ENCODE measurements at places on chromosomes 5 and 9. TPM values are rescaled to one million over a fixed set of nuclear protein-coding genes. Genes with fewer than 3 reads are reported as not detected.

Gene MELK
- 66.1 TPM for total RNA-seq

Gene IFNA7
- total RNA-seq, result not detected

Gene PSD2
- not detected for total RNA-seq

Gene RNF183
- total RNA-seq, result 0.37 TPM

DNA sequence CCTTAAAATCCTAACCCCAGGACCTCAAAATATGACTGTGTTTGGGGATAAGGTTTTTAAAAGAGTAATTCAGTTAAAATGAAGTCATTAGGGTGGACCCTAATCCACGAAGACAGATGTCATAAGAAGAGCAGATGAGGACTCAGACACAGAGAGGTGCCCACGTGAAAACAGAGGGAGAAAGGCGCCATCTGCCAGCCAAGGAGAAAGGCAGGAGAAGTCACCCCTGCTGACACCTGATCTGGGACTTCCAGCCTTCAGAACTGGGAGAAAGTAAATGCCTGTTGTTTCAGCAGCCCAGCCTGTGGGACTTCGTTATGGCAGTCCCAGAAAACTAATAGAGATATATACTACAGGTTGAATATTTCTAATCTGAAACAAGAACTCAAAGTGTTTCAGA is 67.4 kb downstream of the ROR2 start:
- peak; percentile 13 for DNase-seq

DNA sequence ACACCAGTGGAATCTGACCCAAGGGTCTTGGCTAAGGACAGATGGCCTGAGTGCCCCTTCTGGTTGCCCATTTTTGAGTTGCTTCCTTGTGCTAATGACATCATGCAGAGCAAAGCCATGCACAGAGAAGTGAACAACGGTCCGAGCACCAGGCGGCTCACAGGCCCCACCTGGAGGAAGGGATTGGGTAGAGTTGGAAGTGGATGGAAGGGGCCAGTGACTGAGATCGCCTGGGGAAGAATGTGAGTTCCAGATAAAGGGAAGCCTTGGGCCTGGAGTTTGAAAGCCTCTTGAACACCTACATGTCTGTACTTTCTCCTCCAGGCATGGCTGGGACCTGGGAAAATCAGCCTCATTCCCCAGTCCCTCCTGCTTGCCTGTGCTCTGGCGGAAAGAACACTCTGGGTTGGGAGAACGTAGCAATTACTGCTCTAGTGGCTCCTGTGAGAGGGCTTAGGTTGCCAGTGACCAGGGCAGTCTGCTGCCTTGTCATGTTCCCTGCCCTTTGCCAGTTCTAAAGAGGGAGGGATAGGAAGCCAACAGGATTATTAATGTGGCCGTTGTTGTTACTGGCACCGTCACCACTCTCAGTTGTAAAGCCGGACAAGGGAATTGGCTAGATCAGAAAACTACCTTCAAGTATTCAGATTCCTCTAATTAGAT is 62.5 kb upstream of the PTPN3 start:
- DNase-seq, result no peak

DNA sequence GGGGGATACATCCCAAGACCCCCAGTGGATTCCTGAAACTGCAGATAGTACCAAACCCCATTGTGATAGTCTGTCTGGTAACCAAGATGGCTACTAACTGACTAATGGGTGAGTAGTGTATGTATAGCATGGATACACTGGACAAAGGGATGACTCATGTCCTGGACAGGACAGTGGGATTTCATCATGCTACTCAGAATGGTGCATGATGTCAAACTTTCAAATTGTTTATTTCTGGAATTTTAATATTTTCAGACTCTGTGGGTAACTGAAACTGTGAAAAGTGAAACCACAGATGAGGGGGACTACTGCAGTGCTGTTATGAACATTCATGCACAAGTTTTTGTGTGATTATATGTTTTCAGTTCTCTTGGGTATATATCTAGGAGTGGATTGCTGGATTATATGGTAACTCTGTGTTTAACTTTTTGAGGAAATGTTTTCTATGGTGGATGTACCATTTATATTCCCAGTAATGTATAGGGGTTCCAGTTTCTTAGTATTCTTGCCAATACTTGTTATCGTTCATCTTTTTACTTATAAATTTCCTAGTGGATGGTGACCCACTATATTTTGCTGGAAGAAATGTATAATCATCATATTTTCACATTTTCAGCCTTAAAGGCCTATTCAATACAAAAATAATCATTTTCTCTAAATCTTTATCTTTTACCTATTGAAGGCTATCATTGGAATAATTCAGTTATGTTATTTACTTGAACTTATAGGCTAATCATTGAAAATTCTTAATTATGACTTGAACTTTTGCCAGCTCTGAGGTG is 140.9 kb downstream of the NR3C1 start:
- no peak for DNase-seq

GRCh38 chr9:95459851-95460517 is 56.8 kb downstream of the PTCH1 start:
- no peak for DNase-seq

DNA sequence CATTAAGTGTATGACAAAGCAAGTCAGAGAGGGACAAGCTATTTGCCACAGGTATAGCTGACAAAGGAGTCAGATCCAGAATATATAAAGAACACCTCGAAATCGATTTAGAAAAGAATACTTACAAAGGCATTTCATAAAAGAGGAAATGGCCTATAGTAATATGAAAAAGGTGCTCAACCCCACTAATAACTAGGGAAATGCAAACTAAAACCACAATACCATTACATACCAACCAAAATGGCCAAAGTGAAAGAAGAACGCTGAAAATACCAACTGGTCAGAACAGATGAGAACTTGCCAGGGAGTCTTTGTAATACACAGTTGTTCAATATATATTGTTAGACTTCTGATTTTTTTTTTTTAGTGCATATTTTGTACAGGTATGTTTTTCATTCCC is 152.9 kb downstream of the CDC42SE2 start:
- no peak for DNase-seq

- DNase-seq, result no peak
Observed at GRCh38 chr5:2888520-2889060, 137.1 kb upstream of the IRX2 start.

DNA sequence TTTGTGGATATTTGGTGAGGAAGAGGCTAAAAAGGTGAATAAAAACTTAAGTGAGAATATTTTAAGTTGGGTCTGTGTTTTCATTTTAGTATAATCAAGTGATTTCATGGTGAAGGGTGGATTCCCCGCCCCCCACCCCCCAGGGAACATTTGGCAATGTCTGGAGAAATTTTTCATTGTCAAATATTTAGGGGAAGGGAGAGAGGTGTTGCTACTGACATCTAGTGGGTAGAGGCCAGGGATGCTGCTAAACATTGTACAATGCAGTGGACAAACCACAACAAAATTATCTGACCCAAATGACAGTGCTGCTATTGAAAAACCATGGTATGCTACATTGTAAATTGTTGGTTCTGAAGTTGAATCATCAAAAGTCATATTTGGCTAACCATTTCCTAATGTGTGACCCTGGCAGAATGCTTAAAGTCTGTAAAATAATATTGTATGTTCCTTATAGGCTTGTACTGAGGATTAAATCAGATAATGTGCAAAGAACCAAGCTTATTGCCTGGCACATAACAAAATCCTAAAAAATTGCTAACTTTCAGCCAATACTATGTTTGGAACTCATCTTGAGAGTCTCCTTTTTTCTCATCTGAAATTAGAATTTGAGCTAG is 5.6 kb downstream of the C5orf24 start:
- no peak for DNase-seq

DNA sequence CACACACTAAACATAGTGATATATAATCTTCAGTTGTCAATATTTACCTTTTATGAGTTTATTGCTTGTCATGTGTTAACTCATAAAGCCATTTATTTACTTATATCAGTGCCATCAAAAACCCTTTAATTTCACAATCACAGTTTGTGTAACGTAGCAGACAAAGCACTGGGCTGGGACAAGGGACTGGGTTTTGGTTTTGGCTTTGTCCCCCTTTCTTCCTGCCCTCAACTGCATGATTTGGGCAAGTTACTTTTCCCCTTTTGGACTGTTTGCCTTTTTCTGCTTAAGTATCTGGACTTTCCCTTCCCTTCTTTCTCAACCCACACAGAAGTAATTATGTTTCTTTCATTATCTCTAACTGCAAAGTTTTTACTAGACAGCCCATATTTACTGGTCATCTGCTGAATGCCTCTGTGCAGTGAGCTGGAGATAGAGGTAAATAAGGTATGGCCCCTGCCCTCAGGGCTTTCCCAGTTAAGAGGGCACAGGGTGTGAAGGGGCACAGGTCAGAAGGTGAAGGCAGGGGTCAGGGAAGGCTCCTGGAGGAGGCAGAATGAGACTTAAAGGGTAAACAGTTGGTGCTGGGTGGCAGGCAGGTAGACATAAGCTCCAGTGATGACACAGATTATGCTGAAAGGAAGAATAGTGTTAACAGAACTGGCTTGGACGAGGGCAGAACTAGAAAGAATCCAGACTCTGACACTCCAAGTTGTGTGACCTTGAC is 14.8 kb upstream of the NR3C1 start:
- no peak for DNase-seq

- DNase-seq, result no peak
Observed at GRCh38 chr5:132069561-132069960, 4.0 kb upstream of the CSF2 start.

DNA sequence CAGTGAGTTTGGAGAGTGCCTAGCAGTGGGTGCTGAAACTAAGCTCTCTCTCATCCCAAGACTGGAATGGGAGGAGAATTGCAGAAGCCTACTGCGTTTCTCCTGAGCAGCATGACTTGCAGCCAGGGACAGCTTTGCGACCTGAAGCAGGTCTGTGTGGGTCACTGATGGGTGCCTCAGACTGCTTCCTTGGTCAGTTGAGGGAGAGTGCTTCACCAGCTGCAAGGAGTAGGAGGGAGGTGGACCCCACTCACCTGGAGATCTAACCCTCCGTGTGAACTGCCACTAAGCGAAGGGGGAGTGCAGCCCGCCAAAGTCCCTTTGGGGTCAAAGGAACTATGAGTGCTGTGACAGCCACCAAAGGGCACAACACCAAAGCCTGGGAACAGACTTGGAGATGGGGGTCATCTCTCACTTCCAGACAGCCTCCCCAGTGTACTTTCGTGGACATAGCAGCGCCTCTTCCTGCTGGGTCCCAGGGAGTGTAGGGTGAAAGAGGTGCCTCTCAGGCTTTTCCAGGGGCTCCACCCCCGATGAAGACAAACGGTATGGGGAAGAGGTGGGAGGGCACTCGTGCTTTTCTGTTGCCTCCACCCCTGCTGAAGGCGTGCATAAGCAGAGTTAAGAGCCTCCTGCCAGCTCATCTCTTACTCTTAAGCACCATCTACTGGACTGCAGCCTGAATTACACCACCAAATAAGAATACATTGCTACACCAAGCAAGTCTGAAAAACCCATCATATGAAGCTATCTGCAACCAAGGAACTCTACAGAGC is 34.3 kb upstream of the MACIR start:
- peak; percentile 51 for DNase-seq

DNA sequence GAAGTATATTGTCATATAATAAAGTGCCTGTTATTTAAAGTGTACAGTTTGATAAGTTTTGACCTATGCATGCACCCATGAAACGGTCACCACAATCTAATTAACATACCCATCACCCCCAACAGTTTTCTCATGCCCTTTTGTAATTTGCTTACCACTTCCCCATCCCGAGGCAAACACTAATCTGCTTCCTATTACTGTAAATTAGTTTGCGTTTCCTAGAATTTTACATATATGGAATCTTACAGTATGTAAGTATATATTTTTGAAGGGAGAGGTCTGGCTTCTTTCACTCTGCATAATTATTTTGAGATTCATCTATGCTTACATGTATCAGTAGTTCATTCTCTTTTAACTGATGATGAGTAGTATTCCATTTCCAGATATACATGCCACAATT is 56.5 kb downstream of the AMBP start:
- DNase-seq, result no peak

- DNase-seq, result no peak
Observed at GRCh38 chr9:127368852-127369402, 28.0 kb upstream of the SLC2A8 start.
